NB4 (cell line): ENCODE measurements at places on chromosomes 7 and 10.

GRCh38 chr10:71643904-71644303, 75.7 kb downstream of the C10orf105 start:
- no peak for DNase-seq

DNA sequence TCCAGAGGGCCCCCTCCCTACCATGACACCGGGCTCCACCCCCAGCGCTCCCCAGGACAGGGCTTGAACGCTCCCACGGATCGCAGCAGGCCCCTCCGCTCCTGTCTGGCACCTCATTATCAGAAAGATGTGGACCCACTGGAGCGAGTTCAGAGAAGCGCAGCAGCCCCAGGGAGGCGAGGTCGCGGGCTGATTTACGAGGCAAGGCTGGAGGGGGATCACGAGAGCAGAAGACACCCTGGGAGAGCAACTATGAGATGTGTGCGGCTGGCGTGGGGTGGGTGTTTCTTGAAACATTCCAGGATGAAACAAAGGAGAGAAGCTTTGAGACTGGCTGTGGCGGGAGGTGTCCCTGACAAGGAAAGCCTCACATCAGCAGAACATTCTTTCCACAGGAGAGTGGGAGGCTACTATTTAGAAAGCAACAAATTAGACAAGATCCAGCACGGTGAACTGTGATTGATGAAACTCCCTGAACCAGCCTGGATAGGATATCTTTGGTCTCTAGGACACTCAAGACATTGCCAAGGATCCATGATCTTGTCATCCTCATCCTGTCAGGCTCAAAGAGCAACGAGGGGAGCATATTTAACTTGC, 66.0 kb downstream of the JCAD start:
- no peak for DNase-seq

- no peak for DNase-seq
These were observed at the start of gene TMEM26 for GRCh38 chr10:61452655-61453641. TMEM26 (minus strand) TSS chr10:61453381; CDS start chr10:61453081, 300 bp downstream.

DNA sequence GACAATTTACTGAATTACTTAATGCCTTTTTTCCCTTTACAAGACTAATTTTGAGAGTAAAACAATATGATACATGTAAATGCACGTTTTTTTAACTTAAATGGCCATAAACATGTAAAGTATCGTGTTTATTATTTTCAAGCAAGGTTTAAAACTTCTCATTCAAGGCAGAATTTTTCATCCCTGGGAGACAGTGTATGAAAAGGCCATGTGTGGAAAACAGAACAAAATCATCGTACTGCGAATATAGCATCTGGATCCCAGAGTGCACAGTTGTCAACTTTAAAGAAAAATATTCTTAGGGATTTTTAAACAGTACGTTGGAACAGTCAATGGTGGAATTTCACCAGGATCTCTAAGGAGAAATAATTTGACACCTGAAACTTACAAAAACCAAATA, 1.1 kb upstream of the RAB11FIP2 start:
- no peak for DNase-seq

GRCh38 chr10:7922707-7923106, 104.4 kb downstream of the TAF3 start:
- DNase-seq: no peak

DNA sequence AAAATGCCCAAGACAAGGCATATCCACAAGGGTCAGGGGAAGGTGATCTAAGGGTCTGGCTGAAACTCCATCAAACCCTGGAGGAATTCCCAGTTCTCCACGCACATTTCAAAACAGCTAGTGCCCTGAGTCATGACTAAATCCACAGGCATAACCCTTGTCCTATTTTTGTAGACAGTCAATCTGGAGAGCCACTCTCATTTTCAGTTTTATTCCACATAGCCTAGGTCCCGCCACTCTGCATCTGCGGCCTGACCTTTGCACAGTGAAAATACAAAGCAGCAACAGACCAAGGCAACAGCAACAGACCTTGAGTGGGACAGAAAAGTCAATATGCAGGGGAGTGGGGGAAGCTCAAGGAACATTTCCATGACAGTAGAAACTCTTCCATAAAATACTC, 201.4 kb upstream of the NPVF start:
- no peak for DNase-seq

GRCh38 chr7:55185941-55186609, 167.3 kb downstream of the EGFR start:
- DNase-seq: no peak

GRCh38 chr10:123966896-123967231, 75.3 kb upstream of the CPXM2 start:
- DNase-seq: no peak

DNA sequence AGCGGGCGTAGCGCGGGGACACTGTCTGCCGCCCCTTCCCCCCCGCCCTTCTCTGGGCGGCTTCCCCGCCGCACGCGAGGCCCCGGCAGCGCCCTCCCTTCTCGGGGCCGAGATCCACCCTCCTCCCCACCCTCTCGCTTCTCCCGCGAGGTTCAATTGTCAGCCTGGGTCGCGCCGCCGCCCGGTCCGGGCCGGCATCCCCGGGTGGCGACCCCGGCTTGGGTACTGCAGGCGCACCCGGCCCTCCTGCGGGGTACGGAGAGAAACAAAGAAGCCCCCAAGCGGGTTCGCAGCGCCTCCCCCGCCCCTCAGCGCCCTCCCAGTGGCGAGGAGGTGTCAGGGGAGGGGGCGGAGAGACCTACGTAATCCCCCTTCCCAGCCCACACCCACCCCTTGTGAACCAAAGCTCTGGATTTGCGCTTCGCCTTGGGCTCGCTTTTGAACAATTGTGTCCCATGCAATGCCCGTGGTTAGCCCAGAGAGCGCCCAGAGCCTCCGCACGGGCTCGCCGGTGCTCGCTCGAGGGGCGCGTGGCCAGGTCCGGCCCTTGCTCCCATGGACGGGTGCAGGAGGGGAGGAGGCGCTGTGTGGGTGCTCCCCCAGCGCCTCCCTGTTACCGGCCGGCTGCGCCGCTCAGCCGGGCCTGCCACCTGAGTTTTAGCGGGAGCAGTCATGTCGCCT, 634 bp downstream of the HECW1 start:
- no peak for DNase-seq

DNA sequence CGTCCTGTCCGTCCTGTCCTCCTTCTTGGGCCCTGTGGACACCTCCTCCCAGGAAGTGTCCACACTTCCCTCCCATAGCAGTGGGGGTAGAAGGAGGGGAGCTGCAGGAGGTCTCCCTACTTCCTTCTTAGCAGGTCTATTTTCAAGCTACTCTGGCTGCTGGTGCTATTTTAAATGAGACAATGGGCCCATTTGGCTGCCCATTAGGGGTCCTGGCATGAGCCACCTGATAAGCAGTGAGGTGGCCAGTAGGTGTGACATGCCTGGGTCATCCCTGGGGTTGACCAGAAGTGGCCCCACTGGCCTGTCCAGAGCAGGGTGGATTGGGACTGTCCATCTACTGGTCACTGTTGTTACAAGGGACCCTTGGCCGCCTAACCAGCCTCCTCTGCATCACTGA, 75.2 kb downstream of the COL13A1 start:
- DNase-seq: no peak

GRCh38 chr10:72851509-72851908, 42.0 kb upstream of the OIT3 start:
- no peak for DNase-seq

DNA sequence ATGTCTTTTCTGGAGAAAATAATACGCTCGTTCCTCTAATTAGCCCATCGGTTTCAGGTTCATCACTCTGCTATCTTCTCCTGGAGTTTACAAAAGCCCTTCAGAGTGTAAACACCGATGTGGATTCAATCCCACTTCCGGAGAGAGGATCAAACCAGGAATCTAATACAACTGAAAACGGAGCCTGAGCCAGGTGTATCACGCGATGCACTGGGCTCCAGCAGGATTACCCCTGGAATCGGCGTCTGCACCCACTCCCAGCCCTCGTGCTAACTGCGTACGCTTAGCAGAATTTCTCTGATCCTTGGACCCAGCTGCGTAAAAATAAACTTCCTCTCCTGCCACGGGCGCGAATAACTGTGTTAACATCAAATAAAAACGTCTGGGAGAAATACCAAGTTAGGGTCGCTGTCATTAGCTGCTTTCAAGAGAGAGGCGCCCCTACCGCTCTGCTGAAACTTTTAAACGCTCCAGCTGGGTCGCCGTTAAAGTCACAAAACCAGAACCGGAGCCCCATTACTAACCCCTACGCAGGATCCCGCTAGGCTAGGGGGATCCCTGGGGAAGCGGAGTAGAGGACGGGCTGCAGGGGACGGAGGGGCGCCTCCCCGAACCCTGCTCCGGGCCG, 502 bp downstream of the ZNF3 start:
- DNase-seq: peak; percentile 40

GRCh38 chr7:12706900-12707536, 19.6 kb downstream of the ARL4A start:
- DNase-seq: no peak

GRCh38 chr7:85423209-85423895, 236.5 kb upstream of the SEMA3D start:
- no peak for DNase-seq

DNA sequence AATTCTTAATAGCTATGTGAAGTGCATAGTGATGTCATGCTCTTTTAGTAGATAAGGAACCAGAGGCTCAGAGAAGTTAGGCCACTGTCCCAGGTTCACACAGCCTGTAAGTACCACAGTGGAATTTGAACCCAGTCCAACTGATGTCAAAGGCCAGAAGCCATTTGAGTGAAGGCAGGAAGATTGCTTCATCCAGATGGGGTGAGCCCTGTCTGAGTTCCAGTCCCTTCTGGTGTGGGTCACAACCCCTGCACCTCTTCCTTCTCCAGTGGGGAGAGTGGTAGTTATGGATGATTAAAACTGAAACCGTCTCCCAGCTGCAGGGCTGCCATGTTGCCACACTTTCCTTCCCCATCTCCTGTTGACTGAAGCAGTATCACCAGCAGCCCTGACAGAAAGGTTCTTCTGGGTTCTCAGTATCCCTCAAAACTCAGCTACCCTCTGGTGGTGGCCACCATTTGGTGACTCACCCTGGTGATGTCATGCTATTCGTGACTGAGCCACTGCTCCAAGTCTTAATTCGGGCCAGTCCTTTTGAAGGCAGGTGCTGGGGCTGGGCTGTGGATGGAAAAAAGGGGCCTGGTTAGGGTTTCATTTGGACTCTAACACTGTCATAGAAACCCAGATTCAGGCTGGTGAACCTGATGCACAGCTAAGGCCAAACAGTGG, 1.5 kb upstream of the C10orf95 start:
- peak; percentile 84 for DNase-seq

GRCh38 chr10:77898323-77899079, 28.1 kb downstream of the DLG5 start:
- DNase-seq: no peak

DNA sequence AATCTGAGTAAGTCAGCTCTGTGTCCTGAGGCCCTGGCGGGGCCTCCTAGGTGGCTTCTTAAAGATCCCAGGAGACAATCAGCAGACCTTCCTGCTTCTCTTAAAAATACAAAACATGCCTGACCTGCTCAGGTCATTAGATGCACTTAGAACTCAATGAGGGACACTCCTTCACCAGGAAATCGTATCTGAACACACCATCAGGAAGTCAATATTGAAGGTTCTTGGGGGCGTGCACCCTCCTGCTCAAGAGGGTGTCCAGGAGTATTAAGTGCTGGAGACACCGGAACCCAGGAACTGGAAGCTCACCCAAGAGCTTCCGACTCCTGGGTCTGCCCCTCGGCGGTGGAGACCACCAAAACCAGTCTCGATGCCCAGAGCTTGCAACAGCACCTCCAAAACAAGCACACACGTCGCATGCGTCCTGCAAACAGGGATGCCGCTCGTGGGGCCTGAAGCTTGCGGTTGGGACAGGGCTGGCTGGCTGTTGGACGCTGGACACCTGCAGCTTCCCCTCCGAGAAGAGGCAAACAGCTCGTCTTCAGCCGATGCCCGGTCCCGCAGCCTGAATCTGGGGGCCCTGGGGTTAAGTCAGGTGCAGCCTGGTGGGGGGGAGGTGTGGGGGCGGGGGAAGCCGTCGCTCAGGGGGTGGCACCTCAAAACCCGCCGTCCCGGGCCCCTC, 803 bp downstream of the RAPGEF5 start:
- DNase-seq: no peak

GRCh38 chr7:129529643-129530042, 27.3 kb downstream of the SMKR1 start:
- DNase-seq: peak; percentile 34

GRCh38 chr7:51459809-51460208, 143.2 kb upstream of the COBL start:
- no peak for DNase-seq

- peak; percentile 78 for DNase-seq
These were observed 8.3 kb upstream of the ATP6V0E2 start for GRCh38 chr7:149865437-149865836.

GRCh38 chr7:75611557-75612178, 119.5 kb downstream of the SPDYE5 start:
- DNase-seq: peak; percentile 50

GRCh38 chr10:14243221-14243620, 87.5 kb downstream of the FRMD4A start:
- no peak for DNase-seq

GRCh38 chr10:30736685-30737232, 107.2 kb upstream of the LYZL2 start:
- DNase-seq: peak; percentile 86

DNA sequence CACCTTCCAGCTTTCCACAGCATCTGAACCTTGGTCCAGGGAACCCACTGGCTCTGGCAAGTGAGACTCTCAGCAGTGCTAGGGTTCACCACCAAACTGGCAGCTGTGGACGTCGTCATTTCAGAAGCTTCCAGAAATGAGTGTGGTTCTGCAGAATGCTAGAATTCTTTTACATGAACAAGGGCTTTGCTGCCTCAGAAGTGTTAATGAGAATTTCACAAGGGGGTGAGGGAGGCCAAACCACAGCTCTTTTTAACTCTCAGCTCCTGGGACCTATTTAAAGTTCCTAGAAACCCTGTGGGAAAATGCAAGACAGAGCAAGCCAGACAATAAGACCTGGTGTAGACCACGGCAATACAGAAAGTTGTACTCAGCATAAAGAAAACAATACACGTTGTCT, 129.3 kb upstream of the BET1 start:
- DNase-seq: no peak

- DNase-seq: peak; percentile 46
These were observed 83.0 kb upstream of the FAM180A start for GRCh38 chr7:135831455-135832195.

DNA sequence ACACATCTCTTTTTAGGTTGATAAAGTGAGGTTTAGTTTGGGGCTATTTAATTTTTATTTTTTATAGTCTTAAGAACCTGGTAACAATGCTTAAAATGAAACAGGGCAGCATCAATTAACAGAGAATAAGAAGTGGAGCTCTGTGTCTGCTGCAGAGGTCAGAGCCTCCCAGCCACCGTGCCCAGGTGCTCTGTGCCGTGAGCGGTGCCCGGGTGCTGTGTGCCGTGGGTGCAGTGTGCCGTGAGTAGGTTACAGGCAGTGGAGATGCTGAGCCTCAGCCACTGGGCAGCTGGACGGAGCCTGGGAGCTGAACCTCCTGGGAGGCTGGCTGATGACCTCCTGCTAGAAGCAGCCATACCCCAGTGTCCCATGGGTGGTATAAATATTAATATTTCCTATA, 250.0 kb downstream of the KLF6 start:
- DNase-seq: no peak

DNA sequence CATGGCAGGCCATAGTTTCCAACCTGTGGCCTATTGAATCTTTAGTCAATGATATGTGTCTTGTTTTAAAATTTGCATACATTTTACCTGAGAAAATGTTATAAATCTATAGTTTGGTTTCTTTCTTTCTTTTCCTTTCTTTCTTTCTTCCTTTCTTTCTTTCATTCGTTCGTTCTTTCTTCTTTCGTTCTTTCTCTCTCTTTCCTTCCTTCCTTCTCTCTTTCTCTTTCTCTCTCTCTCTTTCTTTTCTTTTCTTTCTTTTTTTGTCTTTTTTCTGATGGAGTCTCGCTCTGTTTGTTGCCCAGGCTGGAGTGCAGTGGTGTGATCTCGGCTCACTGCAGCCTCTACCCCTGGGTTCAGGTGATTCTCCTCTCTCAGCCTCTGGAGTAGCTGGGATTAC, 133.3 kb downstream of the IDE start:
- DNase-seq: no peak
